ENCODE measurements at places on chromosomes 2 and 18.

DNA sequence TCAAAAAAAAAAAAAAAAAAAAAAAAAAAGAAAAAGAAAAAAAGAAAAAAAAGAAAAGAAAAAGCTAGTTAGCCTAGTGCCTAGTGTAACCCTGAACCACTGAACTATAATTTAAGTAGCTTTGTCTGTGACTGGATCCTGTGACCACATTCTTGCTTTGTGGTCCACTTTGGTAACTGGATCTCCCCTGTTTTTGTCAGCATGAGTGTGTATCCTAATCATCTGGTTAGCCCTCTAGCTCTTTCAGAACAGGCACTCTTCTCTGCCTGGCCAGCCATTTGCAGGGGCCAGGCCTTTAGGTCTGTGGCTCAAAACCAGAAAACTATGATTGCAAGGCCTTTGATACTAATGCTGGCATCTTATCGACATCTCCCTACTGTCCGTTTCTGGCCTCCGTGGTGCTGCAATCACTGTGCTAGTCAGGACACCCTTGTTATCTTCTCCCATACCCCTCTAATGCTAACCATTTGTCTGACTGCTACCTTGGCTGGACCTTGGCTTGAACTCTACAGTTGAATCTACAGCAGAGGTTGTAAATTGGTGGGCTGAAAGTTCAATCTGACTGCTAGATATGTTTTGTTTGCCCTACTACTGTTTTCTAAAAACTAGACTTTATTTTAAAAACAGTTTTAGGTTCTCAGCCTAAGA, 40.5 kb downstream of the RBKS start:
- no peak for DNase-seq

DNA sequence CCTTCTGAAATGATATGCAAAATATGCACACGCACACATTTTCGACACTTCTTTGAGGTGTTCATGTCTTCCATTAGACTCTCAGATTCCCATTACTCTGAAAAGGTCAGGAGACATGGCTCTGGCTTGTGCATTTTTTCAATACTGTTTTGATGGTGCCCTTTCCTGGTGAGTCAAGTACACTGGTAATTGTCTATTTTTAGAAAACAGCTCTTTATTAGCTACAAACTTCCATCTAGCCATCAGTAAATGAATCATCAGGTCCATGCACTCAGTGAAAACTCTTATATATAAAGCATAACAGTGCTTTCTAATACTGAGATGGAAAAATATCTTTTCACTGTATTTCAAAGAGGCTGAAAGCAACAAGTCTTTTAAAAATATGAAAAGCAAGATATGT, 194.9 kb downstream of the GALNT1 start:
- no peak for DNase-seq

GRCh38 chr18:47802802-47803201, 127.7 kb downstream of the SMAD2 start:
- DNase-seq = no peak

DNA sequence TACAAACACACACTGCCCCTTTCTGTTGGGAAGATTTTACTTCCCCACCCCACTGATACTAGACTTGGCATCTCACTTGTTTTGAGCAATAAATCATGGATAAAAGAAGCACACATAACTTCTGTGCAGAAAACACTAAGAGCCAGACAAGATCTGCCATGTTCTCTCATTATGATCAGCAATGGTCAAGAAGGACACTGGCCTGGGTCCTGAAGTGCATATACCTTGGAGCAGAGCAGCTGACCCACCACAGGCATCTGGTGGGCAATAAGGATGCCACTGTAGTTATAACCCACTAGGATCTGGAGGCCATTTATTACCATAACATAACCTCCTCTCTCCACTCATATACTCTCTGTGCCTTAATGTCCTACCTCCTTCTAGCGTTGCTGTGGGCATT, 338.3 kb downstream of the NCKAP5 start:
- no peak for DNase-seq

GRCh38 chr2:72367530-72368225, 220.0 kb upstream of the CYP26B1 start:
- no peak for DNase-seq

GRCh38 chr2:100812573-100812972, 7.4 kb upstream of the NPAS2 start:
- no peak for DNase-seq

- no peak for DNase-seq
Measured at GRCh38 chr2:69581774-69582581, 61.6 kb downstream of the AAK1 start.

GRCh38 chr2:42092084-42092996, 44.5 kb downstream of the PKDCC start:
- DNase-seq = no peak

- no peak for DNase-seq
Measured at GRCh38 chr18:78582181-78582709, 397.4 kb upstream of the SALL3 start.

- no peak for DNase-seq
Measured at GRCh38 chr18:62664414-62664813, 50.9 kb upstream of the PHLPP1 start.
